ENCODE measurements at places on chromosomes 5 and 9. TPM values are rescaled to one million over a fixed set of nuclear protein-coding genes. Genes with fewer than 3 reads are reported as not detected.

PTPRD gene
- 13.1 TPM for total RNA-seq

PCDHGC5 gene
- 3.5 TPM for total RNA-seq

MVB12B gene
- total RNA-seq = 1.4 TPM

SLC36A2 gene
- total RNA-seq = not detected

PCDHGB5 gene
- total RNA-seq = 33.0 TPM

PCDHA9 gene
- 0.16 TPM for total RNA-seq

FIBCD1 gene
- total RNA-seq = 9.3 TPM

BSPRY gene
- total RNA-seq = not detected

POU5F2 gene
- total RNA-seq = 0.43 TPM

IL7R gene
- total RNA-seq = 0.79 TPM

TMEM215 gene
- total RNA-seq = not detected

GARIN3 gene
- not detected for total RNA-seq

SLC25A2 gene
- not detected for total RNA-seq

SNCAIP gene
- 0.16 TPM for total RNA-seq

TSLP gene
- total RNA-seq = 2.5 TPM

ADAMTSL1 gene
- 37.5 TPM for total RNA-seq

SH3RF2 gene
- 0.79 TPM for total RNA-seq

ARHGEF37 gene
- 1.8 TPM for total RNA-seq
